ENCODE measurements at places on chromosomes 11 and 22. TPM values are rescaled to one million over a fixed set of nuclear protein-coding genes. Genes with fewer than 3 reads are reported as not detected.

GRCh38 chr11:47253660-47254059 is 4.1 kb upstream of the NR1H3 start:
- no peak for DNase-seq

SMCO4 gene
- 60.5 TPM for total RNA-seq

DNA sequence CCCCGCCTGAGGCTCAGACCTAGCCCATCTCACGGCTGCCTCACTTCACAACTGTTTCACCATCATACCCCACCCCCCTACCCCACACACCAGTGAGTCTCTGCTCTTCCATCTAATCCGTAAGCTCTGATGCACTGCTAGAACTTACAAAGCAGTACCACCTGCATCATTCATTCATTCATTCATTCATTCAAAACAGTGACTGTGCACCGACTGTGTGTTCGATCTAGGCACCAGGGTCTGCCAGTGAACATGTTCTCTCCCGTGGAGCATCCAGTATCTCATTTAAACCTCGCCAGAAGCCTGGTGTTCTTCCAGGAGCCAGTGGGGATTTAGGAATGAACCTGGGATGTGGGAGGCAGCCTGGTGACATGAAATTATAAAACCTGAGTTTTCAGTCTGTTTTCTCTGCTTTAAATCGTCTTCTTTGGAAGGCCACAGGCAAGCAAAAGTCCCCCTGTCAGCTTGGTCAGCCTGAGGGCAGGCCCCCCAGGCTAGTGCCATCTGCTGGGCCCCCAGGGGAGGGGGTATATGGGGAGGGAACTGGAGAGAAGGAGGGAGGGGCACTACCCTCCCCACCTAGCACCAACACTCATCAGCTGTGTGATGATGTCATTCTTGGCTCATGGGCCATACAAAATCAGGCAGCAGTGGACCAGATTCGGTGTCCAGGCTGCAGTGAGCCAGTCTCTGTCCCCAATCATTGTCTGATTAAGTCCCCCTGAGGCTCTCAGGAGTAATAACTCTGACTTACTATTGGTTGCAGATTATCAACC is 18.4 kb downstream of the TMPRSS6 start:
- DNase-seq = no peak

DNA sequence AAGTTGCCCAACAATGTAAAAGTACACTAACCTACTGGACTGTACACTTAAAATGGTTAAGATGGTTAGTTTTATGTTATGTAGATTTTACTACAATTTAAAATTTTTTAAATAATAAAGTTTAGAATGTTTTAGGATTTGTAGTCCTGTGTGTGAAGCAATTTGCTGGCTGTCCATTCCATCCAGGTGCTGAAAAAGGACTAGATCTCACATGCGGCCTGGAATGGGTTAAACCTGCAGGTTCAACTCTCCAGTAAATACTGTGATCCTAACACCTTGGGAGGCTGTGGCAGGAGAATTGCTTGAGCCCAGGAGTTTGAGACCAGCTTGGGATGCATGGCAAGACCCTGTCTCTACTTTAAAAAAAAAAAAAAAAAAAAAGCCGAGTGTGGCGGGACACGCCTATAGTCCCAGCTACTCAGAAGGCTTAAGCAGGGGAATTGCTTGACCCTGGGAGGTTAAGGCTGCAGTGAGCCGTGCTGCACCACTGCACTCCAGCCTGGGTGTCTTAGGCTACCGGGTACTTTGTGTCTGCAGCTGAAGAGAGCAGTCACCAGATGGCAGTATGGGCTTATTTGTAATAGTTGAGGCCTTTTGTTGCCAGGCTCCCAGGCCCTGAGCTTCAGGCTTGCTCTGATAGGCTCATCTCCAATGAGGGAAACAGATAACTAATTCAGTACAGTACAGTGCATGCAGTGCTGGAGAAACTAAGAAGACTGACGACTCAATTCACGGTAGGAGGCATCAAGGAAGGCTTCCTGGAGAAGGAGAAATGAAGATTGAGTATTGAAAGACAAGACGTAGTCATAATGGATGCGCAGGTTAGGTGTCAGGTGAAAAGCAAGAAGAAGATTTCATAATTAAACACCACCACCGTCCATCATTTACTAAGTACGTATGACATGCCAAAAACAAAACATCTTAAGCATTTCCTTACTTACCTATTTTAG is 64.7 kb upstream of the ASPHD2 start:
- DNase-seq = peak; percentile 68

DNA sequence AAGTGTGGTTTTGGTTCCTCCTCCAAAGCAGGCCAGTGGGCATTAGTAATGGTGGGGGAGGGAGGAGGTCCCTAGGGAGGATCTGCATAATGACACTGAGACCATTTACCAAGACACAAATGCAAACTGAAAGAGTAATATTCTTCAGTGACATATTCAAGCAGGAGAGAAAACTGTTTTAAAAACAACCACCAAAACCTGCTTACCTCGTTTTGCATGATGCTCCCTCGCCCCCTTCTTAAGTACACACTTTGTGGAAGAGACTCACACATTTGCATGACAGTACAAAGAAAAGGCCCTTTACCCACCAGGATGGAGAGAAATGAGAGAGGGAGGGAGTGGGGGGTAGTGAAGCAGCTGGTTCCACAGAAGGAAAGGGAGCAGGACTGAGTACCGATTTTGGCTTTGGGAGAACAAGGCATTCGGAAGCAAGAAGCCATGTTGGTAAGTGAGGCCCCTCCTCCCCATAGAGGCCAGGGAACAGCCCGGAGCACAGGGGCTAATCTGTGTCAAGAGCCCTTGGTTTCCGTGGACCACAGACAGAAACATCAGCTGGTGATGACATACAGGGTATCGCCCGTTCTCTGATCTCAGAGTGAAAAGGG is 13.0 kb upstream of the OPCML start:
- DNase-seq = no peak

C11orf91 gene
- not detected for total RNA-seq

CNGA4 gene
- total RNA-seq = 0.19 TPM

GRCh38 chr11:71158936-71159335 is 93.4 kb downstream of the SHANK2 start:
- DNase-seq = no peak

DNA sequence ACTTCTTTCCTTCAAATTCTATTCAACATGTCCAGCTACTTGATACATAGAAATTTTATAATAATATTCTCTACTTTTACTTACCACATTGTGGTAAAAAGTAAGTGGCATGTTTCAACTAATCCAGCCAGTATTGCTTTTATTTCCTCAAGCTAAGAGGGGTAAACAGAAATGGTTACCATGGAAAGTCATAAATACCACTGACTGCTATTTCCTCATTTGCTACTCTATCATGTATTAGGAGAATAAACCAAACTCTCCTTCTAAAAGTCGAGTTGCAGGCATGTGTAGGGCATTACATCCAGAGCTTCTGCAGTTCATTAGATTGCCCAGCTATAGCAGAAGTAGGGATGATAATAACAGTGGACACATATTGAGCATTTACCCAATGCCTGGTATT is 208.4 kb downstream of the MAML2 start:
- DNase-seq = no peak

DGCR6 gene
- 2.8 TPM for total RNA-seq

DNA sequence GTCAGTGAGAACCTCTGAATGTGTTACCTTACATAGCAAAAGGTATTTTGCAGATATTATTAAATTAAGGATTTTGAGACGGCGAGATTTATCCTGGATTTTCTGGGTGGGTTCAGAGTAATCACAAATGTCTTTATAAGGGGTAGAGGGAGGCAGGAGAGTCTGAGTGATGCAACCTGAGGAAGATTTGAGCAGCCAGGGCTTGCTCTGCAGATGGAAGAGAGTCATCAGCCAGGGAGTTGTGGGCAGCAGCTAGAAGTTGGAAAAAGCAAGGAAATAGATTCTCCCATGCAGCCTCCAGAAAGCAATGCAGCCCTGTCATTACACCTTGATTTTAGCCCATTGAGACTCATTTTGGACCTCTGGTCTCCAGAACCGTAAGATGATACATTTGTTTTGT is 4.1 kb upstream of the WDR74 start:
- DNase-seq = no peak

C22orf42 gene
- not detected for total RNA-seq

- DNase-seq = peak; percentile 84
Measured at GRCh38 chr11:59550842-59551658, 39.7 kb downstream of the OR4D9 start.

DNA sequence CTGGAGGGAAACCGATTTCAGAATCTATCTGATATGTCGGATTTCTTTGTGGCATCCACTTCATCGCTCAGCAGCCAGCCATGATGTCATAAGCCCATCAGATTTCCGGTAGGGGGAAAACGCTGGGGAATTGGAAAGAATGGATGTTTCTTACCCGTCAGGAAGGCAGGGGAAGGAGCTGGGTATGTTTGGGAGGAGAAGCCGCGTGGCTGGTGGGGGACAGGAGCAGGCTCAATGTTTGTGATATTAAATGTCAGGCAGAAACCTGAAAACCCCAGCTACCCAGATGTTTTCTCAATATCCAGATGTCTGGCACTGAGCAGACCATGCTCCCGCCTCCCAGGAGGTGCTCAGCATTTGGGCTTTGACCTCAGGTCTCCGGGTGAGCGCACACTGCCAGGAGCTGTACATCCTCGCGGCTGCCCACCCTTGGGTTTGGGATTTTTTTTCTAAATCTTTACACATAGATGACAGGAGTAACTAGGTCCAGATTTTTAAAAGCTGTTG is 67.5 kb downstream of the NFAM1 start:
- peak; percentile 68 for DNase-seq

DNA sequence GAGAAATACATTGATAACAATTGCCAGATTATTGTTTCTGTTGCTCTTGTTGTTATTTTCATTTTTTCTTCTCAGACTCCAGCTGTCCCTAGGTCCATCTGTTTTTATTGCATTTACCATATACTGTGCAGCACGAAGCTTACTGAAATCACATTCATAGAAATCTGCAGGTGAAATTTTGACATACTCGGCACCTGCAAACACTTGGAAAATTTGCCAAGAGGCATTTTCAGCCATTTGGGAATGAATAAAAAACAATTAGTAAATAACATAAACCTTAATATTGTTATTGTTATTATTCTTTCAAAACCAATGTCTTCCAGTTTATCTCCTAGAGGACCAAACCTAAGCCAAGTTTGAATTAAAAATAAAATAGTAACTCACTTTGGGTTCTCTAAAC is 2357.2 kb downstream of the LRRC4C start:
- no peak for DNase-seq

DNA sequence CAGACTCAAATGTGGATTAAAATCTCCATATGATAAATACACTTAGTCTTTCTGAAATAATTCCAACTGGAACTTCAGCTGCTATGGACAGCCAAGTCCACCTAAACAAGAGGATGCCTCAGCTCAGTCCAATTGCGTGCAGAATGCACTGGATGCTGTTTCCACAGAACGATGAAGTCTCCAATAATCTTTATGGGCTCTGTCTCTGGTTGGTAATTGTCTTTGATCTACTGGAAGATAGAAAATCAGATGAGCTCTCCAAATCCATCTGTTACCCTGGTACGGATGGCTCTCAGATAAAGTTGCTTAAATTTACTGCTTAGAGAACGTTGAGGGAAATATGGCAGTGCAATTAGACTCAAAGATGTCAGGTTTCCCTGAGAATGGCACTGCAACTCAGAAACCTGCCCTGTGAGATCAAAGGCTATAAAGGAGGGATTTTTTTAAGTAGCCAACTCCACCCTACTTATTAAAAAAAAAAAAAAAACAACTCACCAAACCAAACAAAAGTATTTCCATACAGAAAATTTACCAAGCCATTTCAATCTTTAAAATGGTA is 859 bp upstream of the BIRC3 start:
- DNase-seq = no peak
